ENCODE measurements at places on chromosomes 6 and 20.

- no peak for DNase-seq
Measured at GRCh38 chr20:19968466-19969073, 48.6 kb upstream of the NAA20 start.

DNA sequence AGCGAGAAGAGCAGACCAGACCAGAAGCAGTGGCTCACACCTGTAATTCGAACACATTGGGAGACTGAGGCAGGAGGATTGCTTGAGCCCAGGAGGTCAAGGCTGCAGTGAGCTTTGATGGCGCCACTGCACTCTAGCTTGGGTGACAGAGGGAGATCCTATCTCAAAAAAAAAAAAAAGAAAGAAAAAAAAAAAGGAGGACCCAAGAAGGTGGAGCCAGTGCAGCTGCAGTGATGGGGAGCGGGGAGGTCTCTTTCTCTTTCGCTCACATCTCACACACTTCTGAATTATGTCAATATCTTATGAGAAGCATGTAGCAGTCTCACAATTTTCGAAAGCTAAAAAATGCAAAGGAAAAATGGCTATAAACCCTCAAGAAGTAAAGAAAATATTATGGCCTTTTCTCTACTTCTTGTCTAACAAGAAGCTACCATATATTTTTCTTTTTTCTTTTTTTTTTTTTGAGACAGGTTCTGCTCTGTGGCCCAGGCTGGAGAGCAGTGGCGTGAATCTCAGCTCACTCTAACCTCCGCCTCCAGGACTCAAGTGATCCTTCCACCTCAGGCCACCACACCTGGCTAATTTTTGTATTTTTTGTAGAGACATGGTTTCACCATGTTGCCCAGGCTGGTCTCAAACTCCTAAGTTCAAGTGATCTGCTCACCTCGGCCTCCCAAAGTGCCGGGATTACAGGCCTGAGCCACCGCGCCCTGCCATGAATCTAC lies 3.8 kb upstream of the SPO11 start:
- DNase-seq, result no peak

- DNase-seq, result no peak
Measured at GRCh38 chr6:135884136-135884535, 32.6 kb downstream of the PDE7B start.

DNA sequence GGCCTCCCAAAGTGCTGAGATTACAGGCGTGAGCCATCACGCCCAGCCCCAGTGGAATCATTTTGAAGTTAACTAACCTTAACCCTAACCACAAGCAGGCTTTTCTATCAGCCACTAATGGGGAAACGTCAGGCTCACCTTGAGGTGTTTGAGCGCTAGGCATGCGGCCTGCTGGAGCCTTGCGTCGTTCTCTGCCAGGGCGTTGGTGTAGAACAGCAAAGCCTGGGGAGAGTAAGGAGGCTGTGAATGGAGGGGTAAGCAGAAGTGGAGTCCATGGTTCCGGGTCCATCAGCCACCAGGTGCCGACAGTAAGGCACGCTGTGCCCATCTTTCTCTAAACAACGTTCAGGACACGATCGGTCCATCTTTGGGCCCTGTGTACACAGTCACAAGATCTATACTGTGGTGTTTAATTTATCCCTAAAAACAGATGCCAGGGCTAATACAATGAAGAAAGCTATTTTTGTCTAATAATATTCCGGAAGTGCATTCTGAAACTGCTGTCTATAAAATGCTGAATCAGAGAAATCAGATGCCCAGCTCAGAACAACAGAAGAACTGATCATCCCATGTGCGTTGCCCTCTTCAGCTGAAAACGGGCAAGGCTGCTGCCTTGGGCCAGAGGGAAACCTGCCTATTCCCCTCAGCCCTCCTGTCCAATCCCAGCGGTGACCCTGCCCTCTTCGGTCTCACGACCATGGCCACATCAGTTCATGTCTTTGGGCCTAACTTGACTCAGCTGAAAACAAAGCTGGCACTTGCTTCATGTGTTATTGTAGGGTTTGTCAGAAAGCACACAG lies 79.6 kb downstream of the PTPN1 start:
- no peak for DNase-seq

- no peak for DNase-seq
Measured at GRCh38 chr6:137775720-137776119, 91.3 kb upstream of the TNFAIP3 start.

DNA sequence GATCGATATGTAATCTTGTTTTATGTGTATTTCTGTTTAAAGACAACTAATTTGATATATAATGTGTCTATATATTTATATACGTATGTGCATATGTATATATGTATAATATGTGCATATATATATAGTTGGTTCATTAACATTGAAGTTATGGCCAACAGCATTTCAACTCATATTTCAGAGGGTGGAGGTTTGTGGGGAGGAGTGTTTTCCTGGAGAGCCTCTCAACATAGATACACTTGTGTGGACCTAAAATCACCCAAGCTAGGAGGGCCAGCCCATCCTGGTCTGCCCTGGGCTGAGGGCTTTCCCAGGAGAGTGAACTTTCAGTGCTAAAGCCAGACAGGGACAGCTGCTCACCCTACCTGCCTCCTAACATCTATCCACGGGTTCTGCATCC lies 68.8 kb downstream of the TMEM242 start:
- DNase-seq, result no peak

DNA sequence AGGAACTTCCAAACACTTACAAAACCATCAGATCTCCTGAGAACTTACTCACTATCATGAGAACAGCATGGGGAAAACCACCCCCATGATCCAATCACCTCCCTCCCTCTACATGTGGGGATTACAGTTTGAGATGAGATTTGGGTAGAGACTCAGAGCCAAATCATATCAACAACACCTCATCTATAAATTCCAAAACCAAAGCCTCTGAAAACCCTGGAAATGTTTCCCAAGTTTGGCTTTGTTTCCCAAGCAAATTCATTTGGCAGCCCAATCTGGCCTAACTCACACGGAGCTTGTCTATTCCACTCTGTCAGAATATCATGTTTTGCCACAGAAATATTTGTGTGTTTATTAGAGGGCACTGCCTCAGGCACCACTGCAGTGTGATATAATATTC lies 142.6 kb downstream of the COL9A1 start:
- no peak for DNase-seq

- DNase-seq, result no peak
Measured at GRCh38 chr6:162533009-162533400, 194.6 kb downstream of the PRKN start.

- DNase-seq, result no peak
Measured at GRCh38 chr6:106102967-106103727, 17.0 kb downstream of the PRDM1 start.

GRCh38 chr6:46501136-46502089 lies 10.2 kb upstream of the RCAN2 start:
- DNase-seq, result no peak

DNA sequence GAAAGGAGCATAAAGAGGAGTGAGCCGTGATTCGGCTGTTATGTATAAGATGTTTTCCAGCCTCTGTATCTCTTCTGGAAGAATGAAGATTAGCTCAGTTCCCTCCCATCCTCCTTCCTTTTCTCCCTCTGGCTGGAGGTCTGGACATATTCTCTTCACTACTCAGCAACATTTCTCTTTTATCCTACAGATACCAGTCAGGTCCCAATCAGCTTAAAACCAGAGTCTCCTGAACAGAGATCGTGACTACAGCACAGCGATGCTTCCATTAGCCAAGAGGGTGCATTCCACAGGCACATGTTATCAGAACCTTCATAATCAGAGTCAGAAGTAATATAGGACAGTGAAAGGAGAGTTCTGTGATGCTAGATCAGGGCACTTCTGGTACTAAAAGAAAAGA lies 133.9 kb upstream of the SOX4 start:
- DNase-seq, result no peak

DNA sequence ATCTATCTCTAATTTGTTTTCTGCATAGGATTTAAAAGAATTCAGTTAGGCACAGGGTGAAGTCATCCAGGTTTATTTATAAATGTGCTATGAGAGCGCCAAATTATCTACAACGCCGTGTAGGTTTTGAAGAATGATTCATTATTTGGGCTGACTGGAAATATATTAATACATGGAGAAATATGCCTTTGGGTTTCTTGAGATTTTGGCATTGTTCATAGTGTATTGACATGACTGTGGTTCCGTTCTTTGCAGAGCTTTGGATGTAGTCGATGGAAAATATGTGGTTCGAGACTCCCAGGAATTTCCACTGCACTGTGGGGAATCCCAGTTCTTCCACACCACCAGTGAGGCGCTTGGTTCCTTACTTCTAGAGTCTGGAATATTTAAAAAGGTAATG lies 90.9 kb downstream of the CRYBG1 start:
- no peak for DNase-seq

DNA sequence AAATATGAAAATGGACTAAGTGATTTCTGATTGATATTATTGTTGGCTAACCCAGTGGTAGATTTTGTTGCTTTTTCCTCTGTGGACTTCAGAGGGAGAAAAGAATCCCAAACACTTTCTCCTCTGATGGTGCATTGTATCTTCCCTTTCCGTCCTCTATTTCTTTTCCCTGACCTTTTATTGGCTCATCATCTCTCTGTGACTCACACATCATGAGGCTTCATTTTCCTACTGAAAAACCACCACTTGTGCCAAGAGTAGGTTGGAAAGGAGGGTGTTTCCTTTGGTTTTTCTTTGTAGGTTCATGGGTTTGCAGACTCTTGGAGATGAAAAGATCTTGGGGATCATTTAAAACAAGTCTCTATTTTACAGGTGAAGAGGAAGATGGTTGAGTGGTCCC lies 311.7 kb upstream of the JAG1 start:
- DNase-seq, result no peak

DNA sequence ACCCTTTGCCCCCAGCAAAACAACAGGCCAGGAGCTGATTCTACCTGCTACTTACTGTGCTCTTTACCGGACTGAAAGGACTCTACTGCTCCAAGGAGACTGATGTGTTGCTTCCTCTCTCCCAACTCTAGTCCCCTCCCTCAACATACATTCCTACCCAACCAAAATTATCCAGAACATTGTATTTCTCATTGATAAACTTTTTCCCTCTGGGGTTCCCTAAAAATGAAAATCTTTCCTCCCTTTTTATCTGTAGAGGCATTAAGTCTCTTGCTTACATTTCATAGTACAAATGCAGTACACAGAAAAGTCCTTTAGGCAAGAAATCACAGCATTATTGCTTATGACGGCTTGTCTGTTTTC lies 940 bp upstream of the HS3ST5 start:
- DNase-seq, result no peak

DNA sequence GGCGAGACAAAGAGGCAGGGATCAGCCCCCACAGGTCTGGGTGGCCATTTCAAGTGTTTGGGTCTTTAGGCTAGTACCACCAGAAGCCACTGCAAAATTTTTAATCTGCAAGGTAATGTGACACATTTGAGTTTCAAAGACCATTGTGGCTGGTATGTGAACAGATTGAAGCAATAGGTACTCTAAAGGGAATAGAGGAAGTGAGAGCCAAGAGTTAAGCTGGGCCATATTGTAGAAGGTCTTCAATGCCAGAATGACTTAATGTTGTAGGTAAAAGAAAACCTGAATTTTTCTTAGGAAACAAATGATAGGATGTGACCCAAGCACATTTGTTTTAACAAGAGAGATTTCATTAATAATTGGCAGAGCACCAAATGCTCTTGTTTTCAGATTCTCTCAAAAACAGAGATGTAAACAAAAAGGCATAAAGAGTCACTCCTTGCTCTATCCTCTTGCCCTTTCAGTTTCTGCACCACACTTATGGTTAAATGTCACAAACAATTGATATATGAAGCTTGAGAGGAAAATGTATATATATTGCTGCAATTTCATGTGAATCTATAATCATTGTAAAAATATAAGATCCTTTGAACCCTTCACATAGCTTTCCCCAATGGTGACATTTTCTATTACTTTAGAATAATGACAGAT lies 307.1 kb upstream of the PLN start:
- no peak for DNase-seq

GRCh38 chr6:6125495-6125894 lies 118.8 kb upstream of the NRN1 start:
- no peak for DNase-seq

DNA sequence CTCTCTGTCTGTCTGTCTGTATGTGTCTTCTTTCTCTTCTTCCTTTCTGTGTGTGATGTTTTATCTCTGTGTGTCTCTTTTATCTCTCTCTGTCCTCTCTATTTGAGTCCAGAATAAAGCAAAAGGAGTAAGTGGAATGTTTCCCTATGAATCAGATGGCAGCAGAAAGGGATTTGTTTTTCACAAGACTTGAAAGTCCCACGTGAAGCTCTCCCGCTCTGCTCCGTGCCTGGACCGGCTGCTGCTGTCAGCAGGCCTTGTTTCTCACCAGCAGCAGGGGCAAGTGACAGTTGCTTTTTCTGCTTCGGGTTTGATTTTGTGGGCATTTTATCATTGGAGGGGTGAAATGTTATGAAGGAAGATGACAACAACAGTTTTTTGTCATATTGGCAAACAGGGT lies 212.7 kb downstream of the PACRG start:
- no peak for DNase-seq

GRCh38 chr6:168058691-168059551 lies 20.1 kb downstream of the FRMD1 start:
- DNase-seq, result no peak

DNA sequence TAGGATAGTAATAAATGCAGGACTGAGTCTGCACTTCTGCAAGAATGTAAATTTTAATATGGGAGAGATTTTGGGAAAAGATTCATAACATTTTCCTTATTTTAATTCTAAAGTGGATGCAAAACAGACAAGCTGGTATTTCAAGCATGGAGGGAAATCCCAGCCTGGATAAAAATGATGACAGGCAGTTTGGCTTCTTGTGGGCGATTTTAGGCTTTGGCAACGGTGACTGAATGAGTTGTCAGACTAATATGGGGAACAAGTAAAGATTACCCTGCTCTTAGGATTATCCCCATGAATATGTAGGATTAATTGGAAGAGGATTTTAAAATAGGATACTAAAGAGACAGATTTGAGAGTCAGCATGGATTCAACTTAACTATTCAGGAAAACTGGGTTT lies 21.0 kb downstream of the OGFRL1 start:
- no peak for DNase-seq

DNA sequence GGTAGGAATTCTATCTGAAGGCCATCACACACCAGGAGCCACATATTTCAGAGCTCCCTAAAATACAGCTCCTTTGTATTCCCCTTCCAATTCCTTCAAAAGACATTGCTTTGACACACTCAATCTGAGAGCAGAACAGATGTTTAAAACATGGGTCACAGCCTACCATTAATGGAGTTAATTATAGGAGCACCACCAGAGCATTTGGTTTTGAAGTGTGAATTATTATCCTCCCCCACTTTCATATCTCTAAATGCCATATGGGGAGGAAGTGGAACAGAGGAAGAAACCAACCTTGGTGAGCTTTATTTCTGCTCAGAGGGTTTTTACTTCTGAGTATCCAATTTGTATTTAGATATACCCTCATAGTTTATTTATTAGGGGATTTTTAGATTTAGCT lies 50.7 kb upstream of the TNFRSF21 start:
- DNase-seq, result no peak

DNA sequence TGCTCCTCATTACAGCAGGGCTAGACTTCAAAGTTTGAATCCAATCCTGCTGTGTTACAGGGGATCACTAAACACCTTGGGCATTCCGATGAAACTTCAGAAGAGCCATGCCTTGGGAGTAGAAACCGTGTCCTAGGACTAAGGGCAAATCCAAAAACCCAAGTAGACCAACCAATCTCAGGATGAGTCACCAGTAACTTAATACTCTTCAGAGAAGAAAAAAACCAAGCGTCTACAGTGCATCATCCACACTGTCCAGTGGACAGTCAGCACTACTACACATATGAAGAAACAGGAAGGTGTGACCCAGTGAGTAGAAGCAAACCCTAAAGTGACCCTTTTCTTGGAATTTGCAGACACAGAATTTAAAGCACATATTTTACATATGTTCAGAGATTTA lies 39.5 kb upstream of the VAPB start:
- no peak for DNase-seq
